ENCODE measurements at places on chromosomes 13 and 19.
A peak's percentile ranks its signal among the peaks of the same experiment; 100 is the strongest.

- DNase-seq: no peak
Observed at GRCh38 chr13:33033051-33033812, 17.0 kb downstream of the KL start.

DNA sequence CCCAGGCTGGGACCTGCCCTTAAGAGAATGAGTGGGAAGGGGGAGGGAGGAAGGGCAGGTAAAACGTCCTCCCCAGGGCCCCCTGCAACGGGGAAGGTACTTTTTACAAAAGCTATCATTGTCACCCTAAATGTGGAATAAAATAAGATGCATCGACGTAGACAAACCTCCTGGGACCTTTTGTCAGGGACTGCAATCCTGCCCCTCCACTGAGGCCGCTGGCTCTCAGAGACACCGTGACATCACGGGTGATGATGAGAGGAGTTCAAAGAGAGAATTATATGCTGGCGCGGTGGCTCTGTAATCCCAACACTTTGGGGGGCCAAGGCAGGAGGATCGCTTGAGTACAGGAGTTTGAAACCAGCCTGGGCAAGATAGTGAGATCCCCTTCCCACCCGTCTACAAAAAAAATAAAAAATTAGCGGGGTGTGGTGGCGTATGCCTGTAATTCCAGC lies 1.8 kb upstream of the MYBPC2 start:
- no peak for DNase-seq

GRCh38 chr13:113565526-113566226 lies 18.9 kb upstream of the TFDP1 start:
- no peak for DNase-seq

DNA sequence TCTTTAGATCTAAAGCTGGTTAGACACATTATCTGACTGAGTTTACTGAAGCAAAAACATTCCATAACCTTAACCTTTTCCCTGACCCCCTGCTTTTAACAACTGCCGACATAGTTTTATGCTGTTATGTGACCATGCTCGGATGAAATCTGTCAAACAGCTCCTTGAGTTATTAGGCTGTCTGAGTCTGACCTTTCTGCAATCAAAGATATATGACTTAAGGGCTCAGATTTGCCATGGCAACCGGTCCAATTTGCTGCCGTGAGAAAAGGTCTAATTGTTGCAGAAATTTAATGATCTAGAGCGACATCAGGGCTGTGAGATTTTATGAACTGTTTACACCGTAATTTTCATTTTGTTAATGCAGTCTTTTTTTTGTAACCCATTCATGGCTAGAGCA lies 61.8 kb downstream of the URI1 start:
- no peak for DNase-seq

GRCh38 chr19:34256835-34257558 lies 2.6 kb downstream of the GARRE1 start:
- DNase-seq: no peak

DNA sequence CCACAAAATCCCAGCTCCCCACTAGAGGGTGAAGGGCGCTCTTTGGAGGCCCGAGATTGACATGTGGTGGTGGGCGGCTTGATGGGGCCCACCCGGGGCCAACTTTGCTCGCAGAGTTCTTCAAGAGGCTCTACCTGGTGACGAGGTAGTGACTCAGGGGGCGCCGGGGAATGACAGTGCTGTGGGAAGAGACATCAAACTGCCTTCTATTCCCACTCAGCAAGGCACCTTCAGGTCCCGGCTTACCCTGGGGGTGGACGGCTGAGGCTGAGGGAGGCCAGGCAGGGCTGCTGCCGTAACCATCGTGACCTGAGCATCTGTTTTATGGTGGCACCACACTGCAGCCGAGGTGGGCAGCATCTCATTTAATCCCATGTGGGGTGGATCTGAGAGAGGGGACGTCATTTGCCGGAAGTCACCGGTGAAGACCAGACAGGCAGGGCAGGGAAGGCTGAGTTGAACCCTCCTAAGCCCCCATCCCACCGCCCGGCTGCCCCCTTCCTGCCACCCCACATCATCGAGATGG lies 1.6 kb downstream of the LINGO3 start:
- DNase-seq: no peak

- no peak for DNase-seq
Observed at GRCh38 chr13:20442798-20443381, 82.8 kb downstream of the CRYL1 start.

- DNase-seq: peak; percentile 63
Observed at GRCh38 chr13:19959831-19960652, 1.5 kb downstream of the ZMYM2 start.

GRCh38 chr13:23391752-23392151 lies 41.8 kb downstream of the SACS start:
- DNase-seq: no peak

DNA sequence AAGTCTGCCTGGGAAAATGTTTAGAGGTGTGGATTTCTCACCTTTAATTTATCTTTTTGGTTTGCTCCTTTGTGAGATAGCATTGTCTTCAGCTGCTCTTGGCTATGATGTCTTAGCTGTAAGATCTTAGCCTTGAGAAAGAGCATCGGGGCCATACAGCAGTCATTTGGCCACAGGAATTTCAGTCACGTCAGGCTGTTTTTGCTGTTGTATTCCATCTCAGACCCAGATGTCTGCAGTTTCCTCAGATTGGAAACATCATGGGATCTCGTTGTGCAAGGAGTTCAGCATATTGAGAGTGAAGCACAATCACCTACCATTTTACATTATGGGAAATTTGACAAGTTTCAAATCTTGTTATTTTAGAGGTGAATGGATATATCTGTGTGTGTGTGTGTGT lies 89.3 kb upstream of the C1QTNF9B start:
- no peak for DNase-seq

DNA sequence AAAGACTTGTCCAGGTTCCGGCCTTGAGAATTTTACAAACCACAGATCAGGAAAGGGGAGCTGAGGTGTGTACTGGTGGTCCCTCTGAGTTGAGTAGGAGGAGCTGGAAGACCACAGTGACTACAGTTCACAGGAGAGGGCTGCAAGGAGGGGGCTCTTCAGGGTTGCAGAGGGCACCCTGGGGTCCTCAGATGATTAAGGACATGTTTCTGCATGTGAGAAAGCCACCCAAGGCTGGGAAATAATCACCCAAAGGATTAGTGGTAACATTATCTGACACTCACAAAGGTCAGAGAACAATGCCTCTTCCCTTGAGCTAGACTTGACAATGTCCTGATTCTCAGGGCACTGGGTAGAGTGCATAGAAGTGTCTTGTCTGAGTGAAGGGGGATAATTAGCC lies 540.4 kb downstream of the IRS2 start:
- no peak for DNase-seq

DNA sequence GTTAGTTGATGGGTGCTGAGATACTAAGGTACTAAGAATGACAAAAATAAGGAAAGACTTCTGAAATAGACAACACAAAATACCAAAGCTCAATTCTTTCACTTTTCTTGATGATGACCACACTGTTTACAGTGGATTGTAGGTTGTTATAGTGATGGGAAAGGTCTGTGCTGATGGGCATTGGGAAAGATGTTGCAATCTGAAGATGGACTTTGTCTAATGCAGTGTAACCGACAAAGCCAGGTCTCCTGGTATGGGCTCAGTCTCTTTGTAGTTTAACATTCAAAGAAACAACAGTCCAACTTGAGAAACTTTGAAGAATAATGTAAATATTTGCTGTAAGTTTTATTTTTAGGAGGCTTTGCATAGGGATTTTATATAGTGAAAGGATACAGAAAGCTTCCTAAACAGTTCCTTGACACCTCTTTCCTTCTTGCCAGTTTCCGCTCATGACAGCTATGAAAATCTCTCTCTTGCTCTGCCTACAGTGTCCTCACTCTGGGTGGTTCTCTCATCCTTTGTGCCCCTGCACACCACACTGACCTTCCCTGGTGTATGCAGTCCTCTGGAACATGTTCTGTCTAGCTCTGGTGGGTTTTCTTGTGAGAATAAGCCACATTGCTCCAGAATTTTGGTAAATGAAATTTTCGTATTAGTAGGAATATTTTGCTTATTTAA lies 172.2 kb downstream of the KCNRG start:
- no peak for DNase-seq

DNA sequence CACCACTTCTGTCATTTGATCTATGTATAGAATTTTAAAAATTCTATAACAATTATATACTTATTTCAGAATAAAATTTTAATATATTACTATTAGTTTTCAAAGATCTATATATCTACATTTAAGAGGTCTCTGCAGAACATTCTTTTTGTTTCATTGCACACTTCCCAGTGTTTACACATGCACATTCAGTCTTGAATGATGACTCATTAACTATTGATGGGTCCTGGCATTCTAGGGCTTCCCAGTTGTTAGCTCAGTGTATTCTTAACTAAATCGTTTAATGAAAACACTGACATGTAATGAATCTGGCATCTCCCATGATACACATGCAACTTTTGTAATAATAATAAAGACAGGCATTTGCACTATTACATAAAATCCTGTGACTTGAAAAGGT lies 324.6 kb downstream of the KLF12 start:
- DNase-seq: no peak

DNA sequence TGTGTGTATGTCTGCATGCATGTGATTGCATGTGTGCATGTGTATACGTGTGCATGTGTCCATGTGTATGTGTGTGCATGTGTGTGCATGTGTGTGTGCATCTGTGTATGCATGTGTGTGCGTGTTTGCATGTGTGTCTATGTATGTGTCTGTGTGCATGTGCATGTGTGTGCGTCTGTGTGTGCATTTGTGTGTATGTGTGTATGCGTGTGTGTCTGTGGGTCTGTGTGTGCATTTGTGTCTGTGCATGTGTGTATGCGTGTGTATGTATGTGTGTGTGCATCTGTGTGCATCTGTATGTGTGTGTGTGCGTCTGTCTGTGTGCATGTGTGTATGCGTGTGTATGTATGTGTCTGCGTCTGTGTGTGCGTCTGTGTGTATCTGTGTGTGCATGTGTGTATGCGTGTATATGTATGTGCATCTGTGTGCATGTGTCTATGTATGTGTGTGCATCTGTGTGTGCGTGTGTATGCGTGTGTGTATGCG lies 3.0 kb downstream of the STXBP2 start:
- DNase-seq: no peak

- no peak for DNase-seq
Observed at GRCh38 chr13:47418206-47418920, 521.5 kb upstream of the HTR2A start.

DNA sequence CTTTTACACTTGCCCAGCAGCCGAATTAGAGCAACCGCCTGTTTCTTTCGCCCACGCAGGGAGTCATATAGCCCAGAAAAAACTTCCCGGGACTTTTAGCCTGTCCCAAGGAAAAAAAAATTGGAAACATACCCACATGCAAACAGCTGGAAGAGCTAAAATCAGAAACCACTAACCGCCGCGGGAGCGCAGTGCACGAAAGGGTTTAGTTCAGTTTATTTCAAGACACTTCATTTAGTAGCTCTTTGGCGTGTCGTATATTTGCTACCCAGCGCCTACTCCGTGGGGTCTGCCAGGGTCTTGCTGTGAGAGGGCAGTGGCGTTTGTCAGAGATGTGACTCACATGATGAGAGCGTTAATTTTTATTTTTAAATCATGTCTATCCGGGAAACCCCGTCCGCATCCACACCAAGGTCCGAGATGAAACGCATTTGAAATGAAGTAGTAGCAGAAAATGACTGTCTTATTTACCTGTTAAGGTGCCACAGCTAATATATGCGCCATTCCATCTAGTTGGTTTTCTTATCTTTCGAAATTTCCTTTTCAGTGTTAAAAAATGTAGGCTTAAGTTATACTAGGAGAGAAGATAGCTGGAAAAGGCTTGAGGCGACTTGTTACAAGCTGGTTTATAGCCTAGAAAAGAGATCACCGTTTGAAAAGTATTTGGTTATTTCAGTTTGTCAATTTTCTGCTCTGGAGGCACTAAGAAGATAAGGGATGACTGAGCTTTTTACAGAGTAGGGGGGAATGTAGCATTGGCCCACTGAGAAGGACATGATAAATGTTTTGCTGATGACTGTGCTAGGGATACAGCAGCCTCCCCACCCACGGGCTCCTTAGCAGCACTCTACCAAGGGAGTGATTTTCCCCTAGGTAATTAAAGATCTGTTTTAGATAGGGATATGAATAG lies 1.7 kb downstream of the KLF5 start:
- DNase-seq: no peak

Measured in NCI-H774 (cell line).